ENCODE measurements at places on chromosomes 7 and 10. TPM values are rescaled to one million over a fixed set of nuclear protein-coding genes. Genes with fewer than 3 reads are reported as not detected.
A peak's percentile ranks its signal among the peaks of the same experiment; 100 is the strongest.

The BTBD16 gene
- not detected for total RNA-seq

The HMX3 gene
- not detected for total RNA-seq

The ZNF735 gene
- not detected for total RNA-seq

The ZMIZ2 gene
- 16.2 TPM for total RNA-seq

DNA sequence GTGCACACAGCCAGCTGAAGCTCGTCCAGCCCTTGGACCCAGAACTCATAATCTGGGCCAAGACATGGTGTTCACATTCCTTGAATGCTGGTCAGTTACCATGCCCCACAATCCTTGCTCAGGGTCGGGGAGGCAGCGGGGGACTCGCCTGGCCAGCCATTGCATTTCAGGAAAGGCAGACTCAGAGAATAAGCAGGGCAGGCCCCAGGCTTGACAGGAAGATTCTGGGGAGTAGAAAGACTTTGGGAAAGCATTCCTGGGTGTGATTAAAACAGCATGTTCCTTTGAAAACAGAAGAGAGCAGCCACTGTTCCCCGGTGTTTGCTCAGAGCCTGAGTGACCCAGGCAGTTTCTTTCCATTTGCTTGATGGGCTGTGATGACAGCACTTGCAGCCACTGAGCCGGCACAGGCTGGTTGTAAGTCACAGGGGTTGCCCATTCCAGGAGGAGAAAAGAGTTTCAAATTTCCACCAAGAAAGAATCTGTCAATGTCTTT is 473.7 kb downstream of the TYW1 start:
- DNase-seq, result no peak

DNA sequence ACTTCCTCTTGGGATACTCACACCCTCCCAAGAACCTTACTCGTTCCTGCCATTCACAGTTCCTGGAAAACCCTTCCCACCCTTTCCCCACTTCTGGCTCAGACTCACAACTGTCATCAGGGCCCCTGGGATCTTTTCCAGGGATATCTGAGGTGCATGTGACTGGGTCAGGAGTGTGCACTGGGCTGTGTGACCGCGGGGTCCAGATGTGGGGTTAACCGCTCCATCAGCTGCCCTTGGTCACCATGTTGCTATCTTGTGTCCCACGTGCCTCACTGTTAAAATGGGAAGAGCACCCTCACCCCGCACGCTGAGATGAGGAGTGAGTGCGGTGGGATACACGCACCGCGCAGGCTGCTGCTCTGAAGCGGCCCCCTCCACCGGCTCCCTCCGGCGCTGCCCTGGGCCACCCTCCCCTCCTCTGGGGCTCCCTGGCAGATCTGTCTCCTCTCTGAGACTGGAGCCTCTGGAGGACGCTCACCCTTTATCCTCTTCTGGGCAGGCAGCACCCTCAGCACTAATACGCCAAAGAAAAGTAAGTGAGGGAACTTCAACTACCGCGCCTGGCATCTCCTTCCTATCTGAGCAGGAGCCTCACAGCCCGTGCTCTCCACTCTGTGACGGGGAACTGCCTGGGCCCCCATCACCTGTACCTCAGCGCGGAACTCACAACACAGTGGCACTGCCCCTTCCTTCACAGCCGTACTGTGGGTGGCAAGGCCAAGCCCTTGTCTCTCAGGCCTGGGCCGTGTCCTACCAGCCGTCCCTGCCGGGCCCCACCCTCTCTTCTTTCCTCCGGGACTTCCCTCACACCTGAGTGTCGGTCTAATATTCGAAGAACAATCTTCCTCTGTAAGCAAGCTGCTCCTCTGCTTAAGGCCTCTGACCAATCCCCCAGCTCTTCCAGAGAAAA is 15.6 kb downstream of the COBL start:
- no peak for DNase-seq

DNA sequence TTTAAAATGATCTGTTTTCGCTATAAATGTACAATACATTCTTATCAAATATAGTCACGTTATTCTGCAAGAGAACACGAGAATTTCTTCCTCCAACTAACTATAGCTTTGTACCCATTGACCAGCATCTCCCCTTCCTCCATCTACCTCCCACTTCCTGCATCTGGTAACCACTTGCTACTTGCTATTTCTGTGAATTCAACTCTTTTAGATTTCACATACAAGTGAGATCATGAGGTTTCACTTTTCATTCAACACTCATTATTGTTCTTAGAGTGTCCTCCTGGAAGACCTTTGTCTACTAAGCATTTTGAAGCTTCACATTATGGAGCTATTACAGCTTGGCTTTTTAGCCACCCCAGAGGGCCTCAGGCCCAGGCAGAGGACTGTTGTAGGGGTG is 741.3 kb upstream of the FZD8 start:
- DNase-seq, result no peak

GRCh38 chr7:87395442-87396020 is 50.1 kb downstream of the CROT start:
- DNase-seq, result no peak

- peak; percentile 75 for DNase-seq
Measured at GRCh38 chr7:27697861-27698430, 35.3 kb upstream of the HIBADH start.

DNA sequence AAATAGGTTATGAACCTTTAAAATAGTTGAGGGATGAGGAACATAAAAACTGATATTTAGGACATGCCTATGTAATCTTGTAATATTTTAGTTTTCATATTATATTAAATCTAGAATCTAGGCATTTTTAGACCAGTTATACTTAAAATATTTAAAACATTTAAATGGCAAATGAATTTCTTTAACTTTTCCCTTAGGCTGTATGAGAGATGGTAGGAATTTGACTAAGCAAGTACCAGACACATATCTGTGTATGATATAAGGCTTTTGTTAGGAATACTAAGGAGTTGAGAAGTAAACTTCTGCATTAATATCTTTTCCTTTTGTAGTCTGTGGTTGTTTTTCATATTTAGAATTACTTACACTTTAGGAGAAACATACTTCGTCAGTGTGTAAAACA is 25.1 kb downstream of the SEPTIN7 start:
- no peak for DNase-seq

- DNase-seq, result peak; percentile 91
Measured at GRCh38 chr7:29408841-29409243, 154.8 kb upstream of the PRR15 start.

- DNase-seq, result no peak
Measured at GRCh38 chr10:124630551-124630950, 113.6 kb downstream of the FAM53B start.

GRCh38 chr10:30534465-30535144 is 94.9 kb downstream of the LYZL2 start:
- peak; percentile 96 for DNase-seq

GRCh38 chr10:23630376-23630775 is 191.5 kb downstream of the OTUD1 start:
- no peak for DNase-seq

- DNase-seq, result no peak
Measured at GRCh38 chr7:84678841-84679240, 484.3 kb upstream of the SEMA3A start.
